ENCODE measurements at places on chromosomes 13 and 19.

DNA sequence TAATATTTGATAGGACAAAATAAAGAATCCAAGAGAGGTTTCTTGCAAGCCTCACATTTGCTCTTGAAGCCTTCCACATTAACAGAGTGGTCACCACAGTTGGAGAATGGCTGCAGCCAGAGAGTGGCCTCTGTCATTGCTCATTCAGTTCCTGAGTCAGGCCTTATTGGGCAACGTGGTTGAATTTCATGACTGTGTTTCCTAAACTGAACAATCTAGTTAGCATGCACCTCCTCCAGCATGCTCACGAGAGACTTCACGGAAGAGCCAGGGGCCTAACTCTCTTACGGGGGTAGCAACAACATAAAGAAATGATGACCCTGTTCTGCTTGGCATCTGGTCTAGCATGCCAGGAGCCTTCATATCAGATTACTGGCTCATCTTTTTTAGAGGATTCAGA, 9.6 kb upstream of the UBL3 start:
- no peak for DNase-seq

GRCh38 chr13:110518571-110518970, 43.0 kb downstream of the RAB20 start:
- DNase-seq, result no peak

GRCh38 chr19:35318679-35319448, 10.1 kb upstream of the CD22 start:
- peak; percentile 78 for DNase-seq

GRCh38 chr13:72677431-72677830, 50.0 kb downstream of the MZT1 start:
- no peak for DNase-seq

- peak; percentile 82 for DNase-seq
Measured at GRCh38 chr19:16067205-16067938, 8.9 kb upstream of the TPM4 start.

DNA sequence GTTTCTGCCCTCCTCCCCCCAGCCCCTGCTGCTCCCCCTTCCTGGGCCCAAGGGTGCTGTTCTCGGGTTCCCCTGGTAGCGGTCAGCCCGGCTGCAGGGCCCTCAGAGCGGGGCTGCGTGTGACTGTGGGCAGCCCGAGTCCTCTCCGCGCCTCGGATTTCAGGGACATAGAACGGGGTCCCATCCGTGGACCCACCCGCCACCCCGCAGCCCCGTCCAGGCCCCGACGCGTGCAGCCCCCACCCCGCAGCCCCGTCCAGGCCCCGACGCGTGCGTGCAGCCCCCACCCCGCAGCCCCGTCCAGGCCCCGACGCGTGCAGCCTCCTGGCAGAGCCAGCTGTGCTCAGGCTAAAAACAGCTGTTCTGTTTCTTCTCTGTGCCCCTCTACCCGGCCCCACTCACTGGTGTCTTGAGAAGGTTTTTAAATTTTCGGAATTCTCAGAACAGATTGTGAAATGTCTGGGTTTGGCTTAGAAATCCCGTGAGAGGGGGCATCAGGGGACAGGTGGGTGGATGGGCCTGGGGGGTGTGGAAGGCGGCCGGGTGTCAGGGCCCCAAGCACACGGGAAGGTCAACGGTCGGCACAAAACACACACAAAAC, 5.5 kb upstream of the PRTN3 start:
- DNase-seq, result no peak

DNA sequence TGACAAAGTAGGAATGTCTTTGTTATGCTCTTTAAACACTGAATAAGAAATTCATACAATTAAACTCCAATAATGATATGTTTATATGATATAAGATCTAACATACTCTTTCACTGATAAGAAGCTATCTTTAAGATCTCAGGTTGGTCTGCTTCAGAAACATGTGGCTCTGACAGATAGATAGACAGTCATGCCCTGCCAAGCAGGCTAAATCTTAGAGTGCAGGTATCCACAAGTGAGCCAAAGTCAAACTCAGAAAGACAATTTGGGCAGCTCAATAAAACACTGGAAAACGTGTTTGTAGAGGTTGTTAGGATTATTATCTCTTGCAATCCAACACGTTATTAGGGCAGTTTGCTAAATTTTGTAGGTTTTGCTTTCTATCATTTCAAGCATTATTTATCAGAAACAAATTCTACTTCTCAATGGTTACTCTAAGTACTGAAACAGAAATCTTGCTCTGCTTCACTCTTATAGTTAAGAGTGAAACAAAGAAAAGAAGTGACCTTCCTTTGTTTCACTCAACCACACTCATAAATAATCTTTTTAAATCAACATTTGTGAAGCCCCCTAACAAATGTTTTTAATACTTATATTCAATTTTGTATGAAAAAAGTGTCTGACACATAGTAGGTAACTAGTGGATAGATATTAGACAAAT, 1255.6 kb downstream of the DIAPH3 start:
- DNase-seq, result no peak

GRCh38 chr13:44309794-44310757, 63.5 kb upstream of the SERP2 start:
- no peak for DNase-seq

- DNase-seq, result no peak
Measured at GRCh38 chr19:18633321-18633720, 3.5 kb upstream of the KLHL26 start.

GRCh38 chr13:59437544-59438301, 726.0 kb downstream of the DIAPH3 start:
- no peak for DNase-seq

GRCh38 chr13:79317856-79318255, 88.2 kb downstream of the RBM26 start:
- no peak for DNase-seq

- DNase-seq, result no peak
Measured at GRCh38 chr19:13865571-13866462, 11.1 kb upstream of the NANOS3 start.

- DNase-seq, result no peak
Measured at GRCh38 chr13:75181906-75182305, 300.1 kb downstream of the TBC1D4 start.

DNA sequence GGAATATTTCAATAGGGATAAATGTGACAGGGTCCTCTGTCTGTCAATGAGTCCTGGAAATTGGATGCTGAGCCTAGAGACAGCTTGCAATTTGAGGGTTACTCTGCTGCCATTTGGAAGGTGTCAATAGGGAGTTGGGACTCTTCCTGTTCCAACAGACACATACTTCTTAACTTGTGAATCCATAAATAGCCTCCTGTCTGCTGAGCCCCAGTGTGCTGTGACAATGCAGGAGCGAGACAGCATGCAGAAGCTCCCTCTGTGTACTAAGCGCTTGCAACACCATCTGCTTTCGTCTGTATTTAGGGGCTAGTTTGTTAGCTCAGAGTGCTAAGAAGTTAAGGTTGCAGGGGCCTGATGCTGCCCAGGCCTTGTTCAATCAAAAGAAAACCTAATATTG, 58.5 kb upstream of the GPR12 start:
- DNase-seq, result no peak

Data from GOT3 (cell line).